ENCODE measurements at places on chromosomes 3 and 15.

DNA sequence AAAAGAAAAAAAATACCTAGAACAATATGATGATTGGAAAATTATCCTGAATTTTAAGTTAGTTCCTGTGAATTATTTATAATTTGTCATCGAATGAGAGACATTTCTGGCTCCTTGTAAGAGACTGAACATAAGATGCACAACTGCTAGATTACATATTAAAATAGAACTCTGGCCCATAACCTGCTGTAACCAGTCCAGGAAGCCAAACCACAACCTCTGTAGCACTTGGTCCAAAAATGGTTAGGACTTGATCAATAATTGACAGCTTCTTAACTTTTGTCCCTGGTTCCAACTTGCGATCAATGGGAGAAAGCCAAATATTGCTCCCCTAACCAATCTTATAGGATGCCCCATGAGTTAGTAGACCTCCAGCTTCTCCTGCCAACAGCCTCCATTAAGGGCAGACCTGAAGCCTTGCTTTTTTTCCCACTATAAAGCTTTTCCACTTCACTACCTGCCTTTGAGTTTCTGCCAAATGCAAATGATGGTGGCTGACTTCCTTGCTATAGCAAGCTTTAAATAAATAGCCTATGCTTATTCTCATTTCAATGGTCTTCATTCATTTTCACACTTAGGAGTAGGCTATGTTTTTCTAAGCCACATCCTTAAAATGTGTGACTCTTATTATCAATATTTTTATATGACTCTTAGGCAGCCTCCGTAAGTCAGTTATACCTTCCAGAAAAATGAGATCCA is 224.0 kb upstream of the ARHGEF26 start:
- DNase-seq = no peak

GRCh38 chr3:37626736-37627565 is 234.7 kb upstream of the CTDSPL start:
- no peak for DNase-seq

DNA sequence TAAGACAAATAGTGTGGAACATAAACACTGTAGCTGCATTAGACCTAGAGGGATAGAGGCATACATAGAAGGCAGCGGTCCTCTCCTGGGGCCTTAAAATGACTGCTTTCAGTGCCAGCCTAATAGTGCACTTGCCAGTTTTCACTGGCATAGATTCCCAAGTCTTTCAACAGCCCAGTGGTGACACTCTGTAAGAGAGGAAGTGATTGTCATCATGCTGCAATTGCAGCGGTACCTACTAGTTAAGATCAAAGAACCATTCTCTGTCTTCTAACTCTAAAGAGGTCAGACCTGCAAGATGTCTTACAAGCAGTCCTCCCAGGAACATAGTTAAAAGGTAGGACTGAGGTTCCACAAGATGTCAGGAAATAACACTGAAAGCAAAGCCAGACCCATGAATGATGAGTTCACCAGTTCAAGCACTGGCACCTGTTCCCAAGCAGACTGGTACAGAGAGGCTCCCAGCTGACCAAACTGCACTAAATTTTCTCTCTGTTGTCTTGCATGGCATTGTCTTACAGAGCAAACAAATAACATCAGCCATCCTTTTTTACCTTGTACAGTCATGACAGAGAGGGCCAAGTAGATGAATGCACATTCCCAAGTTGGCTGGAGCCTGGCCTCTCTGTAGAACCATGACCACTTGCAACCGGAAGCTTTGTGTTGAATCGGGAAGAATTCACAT is 100.5 kb upstream of the SKOR1 start:
- no peak for DNase-seq

DNA sequence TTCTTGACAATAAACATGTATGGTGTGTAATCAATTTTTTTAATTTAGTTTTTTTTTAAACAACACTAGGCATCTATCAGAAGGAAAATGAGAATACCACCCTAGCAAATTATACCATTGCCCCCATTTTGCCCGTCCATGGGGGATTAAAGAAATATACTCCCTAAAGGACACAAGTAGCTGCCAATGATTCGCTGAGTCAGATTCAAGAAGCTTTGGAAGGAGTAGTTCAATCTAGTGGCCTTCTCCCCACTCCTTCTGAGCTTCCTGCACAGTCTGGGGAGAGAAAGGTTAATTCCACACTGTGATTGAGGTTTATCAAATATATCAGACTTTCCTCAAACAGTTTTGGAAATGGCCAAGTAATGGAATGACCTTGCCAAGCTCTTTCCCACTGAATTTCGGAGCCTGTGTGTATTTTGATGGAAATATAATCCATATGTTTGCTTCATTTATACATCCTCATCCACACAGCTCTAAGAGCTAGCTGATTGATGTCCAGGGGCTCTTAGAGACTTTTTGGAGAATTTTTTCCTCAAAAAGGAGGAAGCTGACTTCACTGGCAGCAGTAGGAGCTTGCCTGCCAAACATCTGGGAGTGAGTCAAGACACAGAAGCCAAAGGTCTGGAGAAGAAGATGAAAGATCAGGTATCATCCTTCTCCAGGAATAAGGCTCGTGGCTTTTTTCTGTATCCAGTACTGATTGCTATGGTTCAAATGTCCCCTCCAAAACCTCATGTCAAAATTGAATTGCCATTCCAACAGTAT is 478.5 kb upstream of the PROK2 start:
- DNase-seq = no peak

DNA sequence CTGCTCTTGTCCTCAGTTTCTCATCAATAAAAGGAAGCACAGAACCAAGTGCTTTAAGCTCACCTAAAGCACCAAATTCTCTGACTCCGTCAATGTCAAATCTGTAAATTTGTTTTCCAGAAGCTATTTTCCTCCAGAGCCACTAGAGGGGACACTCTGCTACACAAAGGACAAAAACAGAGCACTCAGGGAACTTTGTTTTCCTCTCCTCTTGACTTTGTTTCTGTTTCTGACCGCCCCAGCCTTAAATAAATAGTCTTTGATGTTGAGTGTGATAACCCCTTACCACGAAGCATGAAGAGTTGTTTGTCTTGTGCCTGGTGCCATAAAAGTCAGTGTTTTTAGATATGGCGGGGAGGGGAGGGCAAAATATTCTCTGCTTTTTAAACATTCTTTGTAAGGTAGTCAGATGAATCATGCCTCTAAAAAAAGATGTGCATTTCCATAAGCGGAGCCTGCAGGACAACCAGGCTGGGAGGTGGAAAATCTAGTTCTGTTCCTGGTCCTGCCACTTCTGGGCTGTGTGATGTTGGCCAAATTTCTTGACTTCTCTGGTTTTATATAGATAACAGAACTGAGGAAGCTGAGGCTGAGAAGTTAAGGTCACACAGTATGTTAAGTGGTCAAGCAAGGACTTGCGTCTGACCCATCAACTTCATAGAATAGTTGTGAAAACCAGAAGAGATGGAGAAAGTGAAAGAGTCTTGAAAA is 7.3 kb upstream of the ZBTB38 start:
- no peak for DNase-seq

DNA sequence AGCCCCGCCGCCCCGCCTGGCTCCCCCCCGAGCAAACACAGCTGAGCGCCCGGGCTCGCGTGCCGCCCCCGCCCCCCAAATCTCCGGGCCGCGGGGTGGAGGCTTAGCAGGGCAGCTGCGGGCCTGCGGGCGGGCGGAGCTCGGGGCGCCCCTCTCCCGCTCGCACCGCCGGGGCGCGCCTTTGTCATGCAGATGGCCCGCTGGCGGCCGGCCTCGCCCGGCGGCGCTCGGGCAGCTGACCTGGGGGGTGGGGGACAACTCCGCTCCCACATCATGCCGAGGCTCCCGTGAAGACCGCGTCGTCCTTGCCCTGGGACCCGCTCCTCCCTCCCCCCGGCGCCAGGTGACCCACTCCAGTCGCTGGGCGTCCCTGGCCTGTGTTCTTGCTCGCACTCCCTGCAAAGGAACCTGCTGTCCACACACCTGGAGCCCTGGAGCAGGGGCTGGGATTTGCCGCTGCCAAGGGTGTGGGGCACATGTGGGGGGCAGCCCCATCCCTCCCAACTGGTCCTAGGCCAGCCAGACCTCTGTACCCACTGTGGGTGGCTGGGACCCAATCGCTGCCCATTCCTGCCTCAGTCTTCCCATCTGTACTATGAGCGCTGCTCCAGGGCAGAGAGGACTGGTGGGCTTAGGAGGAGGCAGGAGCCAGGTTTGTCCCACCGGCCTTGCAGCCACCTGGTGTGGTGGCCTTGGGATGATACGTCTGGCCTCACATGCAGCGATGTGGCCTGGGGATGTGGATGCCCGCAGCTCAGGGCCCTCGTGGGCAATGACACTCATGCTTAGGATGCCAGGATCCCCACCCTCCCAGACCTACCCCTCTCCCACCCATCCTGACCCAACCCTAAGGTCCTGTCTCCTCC is 33.5 kb downstream of the DNAJB8 start:
- DNase-seq = no peak

DNA sequence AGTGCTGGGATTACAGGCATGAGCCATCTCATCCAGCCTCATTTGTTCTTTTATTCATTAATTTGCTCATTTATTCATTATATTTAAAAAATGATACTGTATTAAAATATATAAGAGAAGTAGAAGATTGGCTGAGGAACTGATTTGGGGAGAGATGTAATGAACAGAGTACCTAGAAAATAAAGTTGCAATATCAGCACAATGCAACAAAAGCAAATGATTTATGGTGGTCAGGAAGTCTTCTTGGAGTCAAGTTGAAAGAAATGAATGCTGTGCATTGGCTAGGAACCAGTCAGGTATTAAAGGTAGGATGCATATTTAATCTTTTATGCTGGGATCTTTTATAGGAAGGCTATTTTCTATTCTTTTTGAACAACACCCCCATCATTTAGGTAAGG is 152.2 kb downstream of the C3orf38 start:
- no peak for DNase-seq

DNA sequence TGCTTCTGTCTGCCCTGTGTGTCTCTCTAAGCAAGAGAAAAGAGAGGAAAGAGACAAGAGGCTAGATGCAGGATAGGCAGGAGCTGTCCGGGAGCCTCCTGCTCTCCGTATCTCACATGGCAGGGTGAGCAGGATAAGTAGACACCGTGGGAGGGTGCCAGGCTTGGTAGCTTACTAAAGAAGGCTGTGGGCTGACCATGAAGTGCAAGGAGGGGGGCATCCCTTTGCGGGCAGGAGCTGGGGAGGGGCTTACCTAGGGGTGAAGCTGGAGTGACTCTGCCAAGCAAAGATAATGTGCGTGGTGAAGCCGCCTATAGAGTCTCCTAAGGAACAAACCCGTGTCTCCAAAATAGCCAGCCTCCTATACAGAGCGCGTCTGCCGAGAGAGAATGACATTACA is 33.7 kb upstream of the TMC3 start:
- no peak for DNase-seq

- no peak for DNase-seq
Observed at GRCh38 chr3:31241533-31241932, 291.2 kb upstream of the STT3B start.

DNA sequence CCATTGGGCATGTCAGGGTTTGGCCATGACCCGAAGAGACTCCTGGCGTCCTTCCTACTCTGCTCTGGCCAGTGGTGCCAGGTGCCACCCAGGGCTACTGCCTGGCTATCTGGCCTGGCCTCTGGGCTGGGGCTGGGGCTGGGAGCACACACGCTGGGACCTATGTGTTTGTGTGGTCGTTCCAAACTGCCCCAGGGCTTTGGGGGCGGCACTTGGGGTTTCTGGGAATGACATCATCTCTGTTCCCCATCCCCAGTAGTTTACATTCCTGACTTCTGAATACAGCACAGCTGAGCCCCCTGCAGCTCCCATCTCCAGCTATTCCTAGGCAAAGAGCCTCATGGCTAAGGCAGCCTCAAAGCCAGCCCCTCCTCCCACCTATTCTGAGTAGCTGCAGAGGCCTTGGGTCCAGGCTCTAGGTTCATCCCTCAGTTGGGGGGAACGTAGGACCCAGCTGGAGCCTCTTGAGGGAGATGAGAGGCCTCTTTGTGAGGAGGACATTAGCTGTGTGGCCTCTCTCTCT is 24.3 kb downstream of the PLEKHO2 start:
- no peak for DNase-seq

DNA sequence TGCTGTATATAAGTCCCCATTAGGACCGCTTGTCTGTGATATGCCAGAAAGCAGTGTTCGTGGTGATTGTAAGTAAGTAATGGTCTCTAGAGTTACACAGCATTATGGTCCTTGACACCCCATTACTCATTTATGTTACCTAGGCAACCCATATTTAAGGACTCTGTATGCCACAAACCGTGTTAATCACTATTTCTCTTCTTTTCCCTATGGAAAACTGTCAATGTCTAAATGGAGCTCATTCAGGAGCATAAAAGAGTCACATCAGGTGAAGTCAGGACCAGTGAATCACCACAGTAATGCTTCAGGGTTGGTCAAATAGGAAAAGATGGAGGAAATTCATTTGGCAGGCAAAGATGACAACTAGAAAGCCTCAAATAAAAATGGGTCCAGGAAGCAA is 146.6 kb upstream of the PEX5L start:
- DNase-seq = no peak

DNA sequence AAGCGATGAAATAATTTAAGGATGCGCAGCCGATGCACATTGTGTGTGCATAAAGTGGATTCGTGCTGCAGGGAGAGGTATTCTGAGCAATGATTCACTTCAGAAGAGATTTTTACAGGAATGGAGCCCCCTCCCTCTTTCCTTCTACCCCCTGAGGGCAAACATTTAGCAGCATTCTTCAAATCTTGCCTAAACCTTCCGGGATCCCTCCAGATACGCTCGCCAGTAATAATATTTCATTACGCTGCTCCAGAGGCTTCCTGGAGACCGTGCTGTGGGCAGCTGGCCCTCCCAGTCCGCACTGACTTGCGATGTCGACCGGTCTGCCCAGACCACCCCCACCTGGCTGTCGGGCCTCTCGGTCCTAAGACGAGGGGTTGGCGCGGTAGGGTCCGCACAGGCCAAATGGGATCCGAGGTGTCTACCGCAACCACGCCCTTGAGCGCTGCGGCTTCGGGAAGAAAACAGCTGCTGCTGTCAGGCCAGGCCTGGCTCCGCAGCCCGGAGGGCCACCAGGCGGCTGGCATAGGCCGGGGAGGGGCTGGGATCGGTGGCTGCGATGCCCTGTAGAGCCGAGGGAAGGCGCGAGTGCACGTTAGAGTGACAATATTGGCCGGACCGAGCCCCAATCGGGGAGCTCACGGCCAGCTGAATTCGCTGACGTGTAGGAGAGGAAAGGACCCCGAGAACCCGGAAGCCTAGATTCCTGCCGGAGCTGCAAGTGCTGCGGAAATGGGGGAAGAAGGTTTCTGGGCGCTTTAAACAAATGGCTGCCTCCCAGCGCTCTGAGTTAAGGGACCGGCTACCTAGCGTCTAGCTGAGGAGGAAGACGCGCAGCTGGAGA is 14.3 kb downstream of the ZIC4 start:
- DNase-seq = no peak

DNA sequence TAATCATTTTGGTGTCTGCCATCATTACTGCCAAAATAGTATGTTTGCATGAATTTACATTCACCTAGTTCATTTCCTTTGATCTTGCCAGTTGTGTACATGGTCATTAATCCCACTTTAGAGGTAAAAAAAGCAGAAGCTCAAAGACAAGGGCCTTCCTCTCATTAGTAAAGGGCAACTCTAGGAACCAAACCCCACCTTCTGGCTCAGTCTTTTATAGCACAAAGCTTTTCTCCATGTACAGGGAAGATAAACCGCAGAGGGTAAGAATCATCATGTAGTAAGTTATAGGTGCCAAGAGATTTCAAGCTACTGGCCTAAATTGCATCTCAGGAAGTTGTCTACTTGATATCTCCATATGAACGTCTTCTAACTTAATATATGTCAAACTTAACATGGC is 19.3 kb upstream of the SPG21 start:
- DNase-seq = no peak

- no peak for DNase-seq
Observed at GRCh38 chr15:28013480-28013879, 85.6 kb downstream of the OCA2 start.
